NCI-H460 (cell line): ENCODE measurements at places on chromosomes 13 and 19.

DNA sequence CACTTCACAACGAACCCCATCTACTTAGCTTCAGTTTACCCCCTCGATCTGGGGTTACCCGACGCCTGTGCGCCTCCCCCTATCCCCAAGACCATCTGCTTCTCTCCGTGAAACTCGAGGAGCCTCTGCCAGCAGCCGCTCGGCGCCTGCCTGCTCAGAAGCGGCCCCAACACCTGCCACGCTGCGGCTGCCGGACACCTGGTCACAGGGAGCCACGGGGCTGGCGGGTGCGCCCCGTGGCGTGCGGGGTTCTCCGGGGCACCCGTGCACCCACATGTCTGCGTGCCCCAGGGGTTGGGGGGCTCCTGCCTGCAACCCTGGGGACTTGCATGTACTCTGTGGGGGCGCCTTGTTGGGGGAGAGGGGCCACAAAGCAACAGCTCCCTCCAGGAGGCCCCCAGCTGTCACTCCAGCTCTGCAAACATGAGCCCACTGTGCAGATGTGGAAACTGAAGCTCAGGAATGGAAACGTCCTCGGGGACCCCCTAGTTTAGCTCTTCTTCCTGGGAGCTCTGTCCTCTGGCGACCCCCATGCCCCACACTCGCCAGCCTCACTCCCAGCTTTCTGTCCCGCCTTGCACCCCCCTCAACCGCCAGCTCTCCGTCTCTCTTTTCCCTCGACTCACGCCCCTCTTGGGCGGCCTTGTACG, 7.0 kb upstream of the SEMA6B start:
- no peak for DNase-seq

- DNase-seq: no peak
Observed at GRCh38 chr13:73741111-73741510, 393.1 kb downstream of the KLF12 start.

GRCh38 chr13:66659701-66660467, 570.3 kb downstream of the PCDH9 start:
- DNase-seq: peak; percentile 19

DNA sequence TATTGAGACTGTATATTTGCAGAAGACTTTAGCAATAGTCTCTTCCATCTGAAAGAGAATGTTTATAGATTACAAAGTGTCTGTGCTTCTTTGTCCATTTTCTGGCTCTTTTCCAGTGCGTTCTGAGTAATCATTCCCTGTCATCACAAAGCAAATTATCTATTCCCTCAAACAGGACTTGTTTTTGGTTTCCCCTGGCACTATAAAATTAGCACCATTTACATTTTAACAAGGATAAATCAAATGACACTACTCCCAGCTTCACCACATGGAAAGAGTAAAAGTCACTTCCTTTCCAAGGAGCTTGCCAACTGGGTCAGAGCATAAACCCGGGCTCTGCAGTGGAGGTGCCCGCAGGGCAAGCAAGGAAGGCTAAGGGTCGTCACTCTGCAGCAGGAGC, 88.1 kb downstream of the SHISA2 start:
- no peak for DNase-seq

- no peak for DNase-seq
Observed at GRCh38 chr13:111129465-111130115, 14.5 kb downstream of the ARHGEF7 start.

DNA sequence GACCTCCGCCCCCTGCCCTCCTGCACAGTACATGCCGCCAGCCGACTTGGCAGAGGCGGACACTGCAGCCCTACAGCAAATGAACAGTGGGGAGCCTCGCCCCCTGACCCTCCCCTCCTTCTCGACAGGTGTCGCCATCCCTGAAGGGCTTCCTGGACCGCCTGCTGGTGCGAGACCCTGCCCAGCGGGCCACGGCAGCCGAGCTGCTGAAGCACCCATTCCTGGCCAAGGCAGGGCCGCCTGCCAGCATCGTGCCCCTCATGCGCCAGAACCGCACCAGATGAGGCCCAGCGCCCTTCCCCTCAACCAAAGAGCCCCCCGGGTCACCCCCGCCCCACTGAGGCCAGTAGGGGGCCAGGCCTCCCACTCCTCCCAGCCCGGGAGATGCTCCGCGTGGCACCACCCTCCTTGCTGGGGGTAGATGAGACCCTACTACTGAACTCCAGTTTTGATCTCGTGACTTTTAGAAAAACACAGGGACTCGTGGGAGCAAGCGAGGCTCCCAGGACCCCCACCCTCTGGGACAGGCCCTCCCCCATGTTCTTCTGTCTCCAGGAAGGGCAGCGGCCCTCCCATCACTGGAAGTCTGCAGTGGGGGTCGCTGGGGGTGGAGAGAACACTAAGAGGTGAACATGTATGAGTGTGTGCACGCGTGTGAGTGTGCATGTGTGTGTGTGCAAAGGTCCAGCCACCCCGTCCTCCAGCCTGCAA, 18.3 kb upstream of the NCCRP1 start:
- DNase-seq: no peak

GRCh38 chr13:57846600-57847173, 215.1 kb downstream of the PCDH17 start:
- no peak for DNase-seq

- DNase-seq: no peak
Observed at GRCh38 chr13:92303428-92303827, 905.0 kb downstream of the GPC5 start.

GRCh38 chr13:109162248-109163036, 533.0 kb downstream of the MYO16 start:
- no peak for DNase-seq

GRCh38 chr13:31431722-31432137, 232.0 kb downstream of the B3GLCT start:
- peak; percentile 27 for DNase-seq

DNA sequence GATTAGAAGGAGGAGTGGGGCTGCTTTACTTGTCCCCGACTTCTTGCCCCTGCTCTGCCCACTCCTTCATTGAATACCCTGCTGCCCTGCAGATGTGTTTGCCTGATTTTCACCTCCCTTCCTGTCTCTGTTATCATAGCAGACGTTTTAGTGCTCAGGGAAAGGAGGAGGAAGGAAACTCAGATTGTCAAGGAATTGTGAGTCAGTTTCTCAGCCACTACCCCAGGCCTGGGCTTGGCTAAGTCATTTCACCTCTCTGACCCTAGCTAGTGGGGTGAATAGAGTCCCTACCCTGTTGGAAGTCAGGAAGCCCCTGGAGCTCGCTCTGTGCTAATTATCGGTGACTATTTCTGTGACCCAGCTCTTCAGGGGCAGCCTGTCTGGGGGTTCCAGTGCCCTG, 3.9 kb downstream of the BCKDHA start:
- DNase-seq: no peak

DNA sequence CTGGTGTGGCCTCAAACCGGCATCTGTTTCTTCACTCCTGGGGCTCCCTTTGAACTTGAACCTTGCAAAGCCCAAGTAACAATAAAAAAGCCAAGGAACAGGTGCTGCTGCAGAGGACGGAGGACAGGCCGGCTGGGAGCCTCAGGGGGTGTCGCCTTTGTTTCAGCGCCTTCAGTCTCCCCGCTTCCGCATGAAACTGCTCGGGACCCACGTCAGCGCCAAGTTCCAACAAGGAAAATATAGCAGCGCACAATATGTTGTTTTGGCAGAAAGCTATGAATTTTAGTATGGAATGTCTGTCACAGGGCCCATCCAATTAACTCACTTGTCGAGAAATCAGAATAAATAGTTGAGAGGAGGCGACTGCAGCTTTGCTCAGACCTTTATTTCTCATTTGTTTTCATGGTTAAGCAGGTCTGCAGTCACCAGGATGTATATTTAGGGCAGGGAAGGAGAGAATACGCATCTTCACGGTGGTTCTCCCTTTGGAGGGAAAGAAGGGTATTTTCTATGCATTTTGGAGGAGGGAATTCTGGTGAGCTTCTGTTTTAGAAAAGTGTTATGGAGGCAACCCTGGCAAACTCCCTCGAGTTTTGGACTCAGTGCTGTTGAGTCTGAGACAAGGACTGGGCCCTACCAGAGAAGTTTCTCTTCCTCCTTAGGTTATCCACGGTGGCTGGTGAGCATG, 34.3 kb upstream of the MEDAG start:
- DNase-seq: no peak

- DNase-seq: no peak
Observed at GRCh38 chr13:73607489-73608156, 526.6 kb downstream of the KLF12 start.

DNA sequence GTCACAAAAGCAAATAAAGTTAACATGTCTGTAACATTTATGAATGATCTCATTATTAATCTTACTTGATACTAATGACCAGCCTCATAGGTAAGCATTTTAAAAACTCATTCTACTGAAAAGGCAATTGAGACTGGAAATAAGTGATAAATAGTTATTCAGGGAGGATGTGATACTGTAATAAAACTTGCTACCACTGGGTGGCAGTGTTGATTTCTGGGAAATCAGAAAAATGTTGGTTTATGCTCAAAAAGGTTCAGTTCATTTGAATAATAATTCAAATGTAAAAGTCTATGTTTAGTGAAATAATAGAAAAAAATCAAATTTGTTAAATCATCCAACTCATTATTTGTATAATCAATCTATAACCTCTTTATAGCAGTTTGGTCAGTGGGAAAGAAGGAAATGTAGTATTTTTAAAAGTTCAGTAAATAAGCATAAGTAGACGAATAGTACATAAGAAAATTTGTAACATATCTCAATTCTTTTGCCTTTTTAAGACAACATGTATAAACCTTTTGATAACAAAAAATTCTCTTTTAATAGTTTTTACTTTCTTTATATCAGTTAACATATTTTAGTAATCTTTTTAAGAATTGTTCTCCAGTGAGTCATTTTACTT, 9.6 kb downstream of the ABHD13 start:
- DNase-seq: no peak

- DNase-seq: no peak
Observed at GRCh38 chr13:70622796-70623195, 514.5 kb upstream of the KLHL1 start.

DNA sequence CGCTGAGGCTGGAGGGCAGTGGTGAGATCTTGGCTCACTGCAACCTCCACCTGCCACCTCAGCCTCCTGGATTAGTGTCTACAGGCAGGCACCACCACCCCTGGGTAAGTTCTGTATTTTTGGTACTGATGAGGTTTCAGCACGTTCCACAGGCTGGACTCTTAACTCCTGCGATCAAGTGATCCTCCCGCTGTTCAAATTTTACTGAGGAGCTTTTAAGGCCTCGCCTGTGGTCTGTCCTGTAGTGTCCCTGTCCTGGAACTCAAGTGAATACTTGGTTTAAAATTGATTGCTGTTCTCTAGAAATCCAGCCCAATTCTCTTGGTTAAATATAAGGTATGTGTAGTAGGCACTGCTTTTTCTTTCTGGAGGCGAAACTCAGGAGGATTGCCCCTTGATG, 65.2 kb downstream of the DPRX start:
- no peak for DNase-seq

DNA sequence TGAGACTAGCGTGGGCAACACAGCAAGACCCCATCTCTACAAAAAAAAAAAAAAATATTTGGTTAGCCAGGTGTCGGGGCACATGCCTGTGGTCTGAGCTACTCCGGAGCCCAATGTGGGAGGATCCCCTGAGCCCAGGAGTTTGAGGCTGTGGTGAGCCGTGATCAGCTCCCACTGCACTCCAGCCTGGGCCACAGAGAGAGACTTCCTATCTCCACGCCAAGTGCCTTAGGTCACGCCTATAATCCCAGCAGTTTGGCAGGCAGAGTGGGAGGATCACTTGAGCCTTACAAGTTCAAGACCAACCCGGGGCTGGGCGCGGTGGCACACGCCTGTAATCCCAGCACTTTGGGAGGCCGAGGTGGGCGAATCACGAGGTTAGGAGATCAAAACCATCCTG, 8.7 kb upstream of the ADAT3 start:
- no peak for DNase-seq

GRCh38 chr19:33291623-33292534, 10.5 kb downstream of the CEBPA start:
- DNase-seq: no peak
